Midbrain (tissue), 1 donor: ENCODE measurements at places on chromosomes 3 and 15.

DNA sequence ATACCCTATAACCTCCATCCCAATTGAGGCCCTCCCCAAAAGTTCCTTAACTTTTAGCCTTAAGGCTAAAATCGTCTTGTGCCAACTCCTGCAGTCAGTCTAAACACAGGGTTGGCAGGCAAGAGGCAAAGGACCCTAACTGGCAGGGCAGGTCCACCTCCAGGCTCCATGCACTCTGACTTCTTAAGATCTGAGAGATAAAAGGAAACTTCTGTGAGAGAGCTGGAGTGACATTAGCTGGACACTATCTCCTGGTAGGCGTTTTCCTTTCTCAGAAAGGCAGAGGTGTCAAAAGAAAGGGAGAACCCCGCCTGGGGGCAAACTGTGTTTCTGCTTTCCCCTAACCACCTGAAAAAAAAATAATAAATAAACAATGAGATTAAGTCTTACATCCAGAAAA is 3.6 kb downstream of the CHSY1 start:
- DNase-seq = no peak

- DNase-seq = no peak
Measured at GRCh38 chr15:64515825-64516224, 55.4 kb downstream of the ZNF609 start.

DNA sequence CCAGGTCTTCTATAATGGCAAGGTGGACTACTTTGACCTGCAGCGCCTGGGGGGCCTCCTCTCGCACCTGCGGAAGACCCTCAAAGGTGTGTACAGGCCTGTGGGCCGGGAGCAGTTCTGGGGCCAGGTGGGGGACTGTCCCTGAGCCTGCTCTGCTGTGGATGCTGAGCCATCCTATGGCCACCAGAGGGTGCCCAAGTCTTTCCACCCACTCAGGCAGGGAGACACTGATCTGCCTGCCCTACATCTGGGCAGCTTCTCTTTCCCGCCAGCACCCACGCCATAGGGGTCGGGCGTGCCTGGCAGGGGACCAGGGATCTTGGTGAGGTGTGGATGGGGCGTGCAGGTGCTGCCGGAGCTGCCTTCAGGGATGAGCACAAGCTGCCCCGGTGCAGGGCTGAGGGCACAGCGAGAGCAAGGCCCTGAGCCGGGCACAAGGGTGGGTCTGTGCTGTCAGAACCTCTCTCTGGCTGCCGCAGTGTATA is 14.1 kb downstream of the RNF123 start:
- DNase-seq = peak; percentile 30

DNA sequence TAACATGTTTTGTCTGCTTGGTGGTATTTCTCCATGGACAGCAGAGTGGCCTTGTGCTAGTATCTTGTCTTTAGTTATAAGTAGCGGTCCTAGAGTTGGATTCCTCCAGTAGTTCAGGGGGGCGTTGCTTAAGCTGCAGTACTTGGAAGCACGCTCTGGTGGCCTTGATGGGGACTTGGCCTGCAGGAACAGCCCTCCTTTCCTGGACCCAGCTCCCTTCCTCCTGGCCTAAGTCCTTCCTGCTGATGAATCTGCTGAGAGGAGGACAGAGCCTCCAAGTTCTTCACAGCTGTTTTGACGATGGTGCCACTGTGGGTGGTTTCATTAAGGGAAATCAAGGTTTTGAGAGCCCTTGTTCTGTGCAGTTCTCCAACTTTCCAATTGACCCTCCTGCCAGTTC is 38.6 kb upstream of the SEC22A start:
- DNase-seq = no peak

GRCh38 chr3:170802164-170803151 is 67.5 kb downstream of the RPL22L1 start:
- DNase-seq = no peak

- DNase-seq = no peak
Measured at GRCh38 chr3:117145677-117146076, 436.1 kb downstream of the TUSC7 start.

DNA sequence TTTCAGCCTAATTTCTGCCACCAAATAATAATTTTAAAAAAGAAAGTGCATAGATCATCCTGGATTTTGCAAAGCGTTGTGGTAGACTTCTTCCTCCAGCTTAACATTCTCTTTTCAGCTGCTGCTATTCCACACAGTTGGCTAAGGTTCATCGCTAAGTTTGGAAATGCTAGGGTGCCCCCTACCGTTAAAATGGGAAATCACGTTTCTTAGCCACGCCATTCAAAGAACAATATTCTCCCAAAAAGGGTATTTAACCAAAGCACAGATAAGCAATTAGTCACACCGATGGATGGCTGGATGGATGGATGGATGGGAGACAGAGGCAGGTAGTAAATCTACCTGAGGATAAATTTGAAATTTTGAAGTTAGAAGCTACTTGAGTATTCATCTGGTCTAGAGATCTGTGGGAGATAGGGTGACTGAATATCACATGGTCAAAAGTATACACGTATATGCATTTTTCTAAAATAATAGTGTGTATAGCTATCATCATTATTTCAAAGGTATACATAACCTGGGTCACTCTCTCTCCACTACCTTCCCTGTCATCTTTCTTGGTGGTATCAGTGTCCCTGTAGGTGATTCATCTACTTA is 67.2 kb downstream of the EFHB start:
- peak; percentile 84 for DNase-seq

DNA sequence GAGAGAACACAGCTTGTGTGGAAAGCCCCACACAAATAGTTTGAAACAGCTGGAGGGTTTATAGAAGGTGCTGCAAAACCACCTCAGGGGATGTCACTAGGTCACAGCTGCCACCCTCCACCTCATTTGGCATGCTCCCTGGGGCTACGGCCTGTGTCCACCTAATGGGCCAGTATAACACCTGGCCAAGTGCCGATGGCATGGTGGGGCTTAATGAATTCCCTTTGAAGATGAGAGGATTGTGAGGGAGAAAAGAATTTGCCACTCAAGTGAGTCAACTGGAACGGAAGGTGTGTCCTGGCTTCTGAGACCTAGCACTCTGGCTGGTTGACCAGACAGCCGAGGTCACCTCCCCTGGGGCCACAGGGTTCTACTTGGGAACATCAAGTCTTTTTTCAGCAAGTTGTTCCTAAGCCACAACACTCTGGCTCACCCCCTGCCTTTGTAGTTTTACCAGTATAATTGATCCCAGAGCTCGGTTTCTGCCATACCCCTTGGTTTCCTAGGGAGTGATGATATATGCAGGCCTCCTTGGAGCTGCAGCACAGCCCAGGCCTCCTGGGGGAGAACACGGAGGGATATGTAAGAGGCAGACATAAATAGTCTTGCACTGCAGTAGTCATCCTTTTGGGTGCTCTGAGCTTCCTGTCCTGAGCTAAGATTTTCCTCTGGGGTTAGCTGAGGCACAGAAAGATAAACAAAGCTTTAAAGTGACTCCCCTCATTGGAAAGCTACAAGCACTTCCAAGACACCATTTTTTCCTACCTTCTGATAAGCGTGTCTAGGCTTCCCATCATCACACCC is 178.2 kb upstream of the LPP start:
- DNase-seq = no peak

DNA sequence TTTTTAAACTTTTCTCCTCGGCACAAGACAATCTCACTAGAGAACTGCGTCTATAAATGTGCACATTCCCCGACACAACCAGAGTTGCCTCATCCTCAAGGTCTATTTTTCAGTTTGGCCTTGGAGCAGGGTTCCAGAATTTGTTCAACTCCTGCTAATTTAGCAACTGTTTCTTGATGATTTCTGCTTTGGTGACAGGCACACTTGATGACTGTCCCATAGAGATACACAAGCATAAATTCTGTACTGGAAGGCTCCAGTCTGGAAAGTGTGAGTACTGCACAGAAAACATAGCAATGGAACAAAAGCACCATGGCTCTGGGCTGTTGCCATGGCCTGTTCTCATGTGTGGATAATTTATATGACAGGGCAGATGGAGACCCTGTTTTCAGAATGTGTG is 379.6 kb upstream of the PDZRN3 start:
- no peak for DNase-seq

GRCh38 chr3:196992461-196993065 is 23.9 kb upstream of the PIGZ start:
- no peak for DNase-seq

DNA sequence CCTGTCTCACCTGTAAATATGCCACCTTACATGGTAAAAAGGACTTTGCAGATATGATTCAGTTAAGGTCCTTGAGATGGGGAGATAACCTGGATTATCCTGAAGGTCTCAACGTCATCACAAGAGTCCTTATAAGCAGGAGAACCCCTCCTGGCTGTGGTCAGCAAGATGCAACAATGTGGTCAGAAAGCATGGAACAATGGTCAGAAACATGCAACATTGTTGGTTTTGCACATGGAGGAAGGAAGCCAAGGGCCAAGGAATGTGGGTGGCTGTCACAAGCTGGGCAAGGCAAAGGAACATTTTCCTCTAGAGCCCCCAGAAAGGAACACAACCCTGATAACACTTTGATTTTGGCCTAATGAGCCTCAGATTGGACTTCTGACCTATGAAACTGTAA is 9.4 kb upstream of the SUMF1 start:
- DNase-seq = no peak

- DNase-seq = no peak
Measured at GRCh38 chr3:117887901-117888300, 1146.7 kb downstream of the IGSF11 start.

DNA sequence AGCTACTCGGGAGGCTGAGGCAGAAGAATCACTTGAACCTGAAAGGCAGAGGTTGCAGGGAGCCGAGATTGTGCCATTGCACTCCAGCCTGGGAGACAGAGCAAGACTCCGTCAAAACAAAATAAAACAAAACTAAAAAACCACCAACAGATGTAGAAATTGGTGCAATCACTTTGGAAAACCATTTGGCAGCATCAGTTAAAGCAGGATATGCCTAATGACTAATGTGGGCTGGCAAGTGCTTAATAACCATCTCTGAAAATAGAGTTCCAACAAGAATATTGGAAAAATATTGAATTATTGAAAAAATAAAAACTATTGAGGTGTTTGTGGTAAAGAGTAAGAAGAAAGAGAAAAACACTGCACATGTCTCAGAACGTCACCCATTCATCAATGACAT is 16.1 kb upstream of the RTP3 start:
- no peak for DNase-seq
